ENCODE measurements at places on chromosomes 1 and 21.

GRCh38 chr21:45572783-45573451, 30.7 kb upstream of the SLC19A1 start:
- DNase-seq: no peak

DNA sequence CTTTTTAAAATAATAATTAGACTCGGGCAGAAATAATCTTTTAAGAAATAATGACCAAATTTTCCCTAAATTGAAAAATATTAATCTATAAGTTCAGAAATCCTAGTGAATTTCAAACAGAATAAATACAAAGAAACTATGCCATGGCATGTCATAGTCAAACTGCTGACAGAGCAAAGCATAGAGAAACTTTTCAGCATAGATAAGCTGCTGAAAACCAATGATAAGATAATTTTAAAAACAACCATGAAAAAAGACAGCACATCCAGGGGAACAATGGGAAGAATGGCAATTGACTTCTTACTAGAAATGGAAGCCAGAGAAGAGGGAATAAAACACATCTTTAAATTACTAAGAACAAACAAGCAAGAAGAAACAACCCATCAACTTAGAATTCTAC, 19.8 kb downstream of the CD1D start:
- no peak for DNase-seq

- DNase-seq: no peak
Observed at GRCh38 chr1:171600862-171601261, 21.2 kb upstream of the MYOCOS start.

GRCh38 chr1:58165073-58165472, 381.5 kb downstream of the OMA1 start:
- no peak for DNase-seq

- no peak for DNase-seq
Observed at GRCh38 chr21:42515708-42516502, 2.3 kb downstream of the SLC37A1 start.

DNA sequence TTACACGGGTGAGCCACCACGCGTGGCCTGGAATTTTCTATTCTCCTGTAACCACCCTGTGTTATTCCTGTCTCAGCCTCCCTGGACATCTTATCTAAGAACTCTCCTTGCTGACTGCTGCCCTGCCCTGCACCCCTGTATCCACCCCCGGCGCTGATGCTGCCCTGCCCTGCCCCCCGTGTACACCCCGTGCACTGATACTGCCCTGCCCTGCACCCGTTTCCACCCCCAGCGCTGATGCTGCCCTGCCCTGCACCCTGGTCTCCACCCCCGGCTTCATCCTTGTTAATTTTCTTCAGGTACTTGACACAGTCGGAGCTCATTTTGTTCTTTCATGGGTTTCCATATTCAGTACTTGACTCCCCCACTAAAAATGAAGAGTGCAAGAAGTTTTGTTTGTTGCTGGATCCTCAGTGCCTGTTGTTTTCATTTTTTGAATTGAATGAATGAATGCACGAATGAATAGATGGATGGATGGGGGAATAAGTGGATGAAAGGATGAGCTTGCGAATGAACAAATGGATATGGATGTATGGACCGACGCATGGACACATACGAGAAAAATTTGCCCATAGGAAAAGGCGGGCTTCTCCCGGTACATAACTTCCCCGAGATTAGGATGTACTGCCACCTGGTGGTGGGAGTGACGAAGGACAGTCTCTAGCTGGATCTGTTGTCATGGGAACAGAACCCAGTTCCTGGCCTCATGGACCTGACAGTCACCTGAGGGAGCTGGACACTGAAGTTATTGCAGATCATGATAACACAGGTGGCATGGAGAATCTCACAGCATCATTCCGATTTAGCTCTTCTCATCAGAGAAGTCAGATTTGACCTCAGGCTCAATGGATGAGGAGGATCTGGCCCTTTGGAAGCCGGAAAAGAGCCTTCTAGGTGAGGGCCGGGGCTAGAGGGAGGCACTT, 14.9 kb downstream of the AADACL4 start:
- DNase-seq: peak; percentile 65

DNA sequence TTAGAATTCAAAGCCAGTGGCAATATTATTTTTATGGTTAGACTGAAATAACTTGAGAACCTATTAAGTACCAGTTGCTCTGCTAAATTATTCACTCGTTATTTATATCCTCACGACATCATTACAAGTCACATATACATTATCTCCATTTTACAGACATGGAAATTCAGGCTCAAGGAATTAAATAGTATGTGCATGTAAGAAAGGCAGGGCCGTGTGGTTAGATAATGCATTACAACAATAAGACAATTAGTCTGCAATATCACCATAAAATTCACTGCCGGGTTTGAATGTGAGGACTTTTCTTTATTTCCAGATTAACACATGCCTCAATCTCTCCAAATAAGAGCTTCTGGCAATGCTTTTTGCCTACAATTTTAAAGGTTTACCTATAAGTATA, 523.4 kb downstream of the PTBP2 start:
- DNase-seq: no peak

DNA sequence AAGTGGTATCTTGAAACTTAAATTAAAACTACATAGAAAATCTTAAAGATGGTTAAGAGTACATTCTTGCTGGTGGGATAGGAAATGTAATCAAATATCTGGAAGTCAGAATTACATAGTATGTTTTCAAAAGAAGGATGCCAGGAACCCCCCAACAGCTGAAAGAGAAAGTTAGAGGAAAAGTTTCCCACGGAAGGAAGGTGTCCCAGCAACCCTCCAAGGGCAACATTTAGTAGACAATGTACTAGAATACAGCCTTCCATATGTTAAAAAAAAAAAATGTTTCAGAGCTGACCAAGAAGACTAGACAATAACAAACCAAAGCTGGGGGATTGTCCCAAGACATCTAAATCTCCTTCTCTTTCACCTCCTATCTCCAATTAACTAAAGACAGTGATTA, 2.2 kb downstream of the DEDD start:
- DNase-seq: no peak

GRCh38 chr1:152458384-152459185, 44.5 kb upstream of the CRNN start:
- peak; percentile 75 for DNase-seq

DNA sequence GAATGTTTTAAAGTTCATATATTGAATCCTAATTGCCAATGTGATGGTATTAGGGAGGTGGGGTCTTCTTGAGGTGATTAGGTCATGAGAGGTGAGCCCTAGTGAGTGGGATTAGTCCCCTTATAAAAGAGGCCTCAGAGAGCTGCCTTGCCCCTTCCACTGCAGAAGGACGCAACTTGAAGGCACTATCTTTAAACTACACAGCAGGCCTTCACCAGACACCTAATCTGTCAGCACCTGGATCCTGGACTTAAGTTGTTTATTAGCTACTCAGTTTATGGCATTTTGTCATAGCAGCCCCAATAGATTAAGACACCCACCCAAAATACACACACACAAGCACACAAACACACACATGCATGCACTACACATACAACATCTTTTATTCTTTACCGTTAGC, 61.4 kb downstream of the DAB1 start:
- DNase-seq: no peak

DNA sequence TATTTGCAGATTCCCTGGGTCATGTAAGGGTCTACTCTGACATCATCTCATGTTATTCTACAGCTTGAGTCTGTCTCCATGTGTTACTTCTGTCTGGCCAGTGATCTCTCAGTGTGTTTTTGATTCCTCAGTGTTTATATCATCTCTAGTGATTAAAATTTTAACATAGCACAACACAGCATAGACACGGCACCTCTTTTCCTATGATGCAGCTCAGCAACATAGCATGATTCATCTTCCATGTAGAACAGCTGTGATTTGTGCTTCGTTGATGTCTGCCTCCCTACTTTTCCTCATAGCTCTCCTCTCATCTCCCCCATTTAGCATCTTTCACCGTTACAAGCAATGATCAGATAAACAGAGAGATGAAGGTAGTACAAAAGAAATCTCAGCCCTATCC, 163.9 kb upstream of the DPT start:
- no peak for DNase-seq

DNA sequence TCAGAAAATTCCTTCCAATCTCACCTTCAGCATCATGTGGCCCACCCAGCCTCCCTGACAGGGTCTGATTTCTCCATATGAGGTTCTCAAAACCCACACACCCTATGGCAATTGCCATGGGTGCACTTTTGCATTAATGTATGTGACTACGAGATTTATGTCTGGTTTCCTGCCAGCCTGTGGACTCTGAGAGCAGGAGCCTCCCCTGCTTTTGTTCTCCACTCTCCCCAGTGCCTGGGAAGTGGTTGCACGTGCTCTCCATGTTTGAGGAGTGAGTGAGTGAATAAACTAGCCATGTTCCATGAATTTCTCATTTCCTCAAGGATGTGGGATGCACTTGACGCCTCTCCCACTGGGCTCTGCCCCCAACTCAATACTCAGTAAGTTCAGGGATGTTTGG, 91.2 kb downstream of the ACTL8 start:
- DNase-seq: no peak

- DNase-seq: no peak
Observed at GRCh38 chr1:77834771-77835334, 53.6 kb upstream of the NEXN start.

GRCh38 chr1:229058111-229058561, 212.8 kb upstream of the RAB4A start:
- DNase-seq: peak; percentile 14

DNA sequence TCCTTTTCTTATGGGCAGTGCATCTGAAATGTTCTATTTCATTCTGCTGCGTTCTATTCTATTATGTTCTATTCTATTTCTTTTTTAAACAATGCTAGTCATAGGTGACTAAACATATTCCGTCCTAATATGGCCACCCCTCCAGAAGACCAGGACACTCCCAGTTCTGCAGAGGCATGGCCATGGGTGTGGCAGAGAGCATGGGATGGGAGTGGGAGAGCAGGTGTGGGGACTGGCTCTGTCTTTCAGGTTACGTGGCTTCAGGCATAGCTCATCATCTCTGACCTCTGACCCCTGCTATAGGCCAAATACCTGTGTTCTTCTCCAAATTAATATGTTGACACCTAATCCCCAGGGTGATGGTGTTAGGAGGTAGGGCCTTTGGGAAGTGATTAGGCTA, 33.4 kb upstream of the TLR5 start:
- no peak for DNase-seq

DNA sequence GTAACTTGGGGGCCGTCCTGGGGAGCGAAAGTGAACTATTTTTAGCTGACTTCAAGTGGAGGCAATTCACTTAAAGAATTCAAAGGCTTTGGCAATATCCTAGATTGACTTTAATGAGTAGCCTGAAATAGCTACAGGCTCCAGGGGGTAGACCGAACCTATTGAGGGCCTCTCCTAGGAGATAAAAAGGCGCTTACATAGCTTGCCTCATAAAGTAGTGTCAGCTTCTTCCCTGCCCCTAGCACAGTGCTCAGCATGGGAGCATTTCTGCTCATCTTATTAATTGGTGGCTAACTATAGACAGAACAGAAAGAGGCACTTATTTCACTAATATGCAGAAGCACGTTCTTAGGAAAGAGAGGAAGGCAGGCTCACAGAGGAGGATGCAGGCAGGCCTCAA, 12.3 kb upstream of the CTNNBIP1 start:
- DNase-seq: no peak

DNA sequence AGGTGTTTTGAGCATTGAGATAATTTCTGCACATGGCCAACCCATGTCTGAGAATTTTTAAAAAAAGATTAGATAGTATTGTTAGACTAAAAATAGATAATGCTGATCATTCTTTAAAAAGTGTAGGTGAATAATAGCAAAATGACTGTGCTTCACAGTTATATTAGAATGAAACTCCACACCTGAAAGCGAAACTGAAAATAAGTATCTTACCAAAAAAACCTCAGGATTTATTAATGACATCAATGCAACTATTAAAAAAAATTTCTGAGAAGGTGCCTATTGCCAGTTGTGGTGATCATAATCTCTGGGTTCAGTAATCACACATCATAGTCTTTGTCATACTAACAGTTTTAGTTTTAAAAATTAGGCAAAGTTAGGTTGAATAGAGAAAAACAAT, 36.5 kb downstream of the PLA2G4A start:
- no peak for DNase-seq

GRCh38 chr1:177891809-177892208, 78.0 kb downstream of the SEC16B start:
- no peak for DNase-seq

- DNase-seq: no peak
Observed at GRCh38 chr1:240501115-240501514, 110.8 kb downstream of the GREM2 start.

- DNase-seq: no peak
Observed at GRCh38 chr1:230307213-230307612, 118.9 kb downstream of the PGBD5 start.

- no peak for DNase-seq
Observed at GRCh38 chr1:37034121-37035013, at the start of gene GRIK3. TSS of gene GRIK3 (minus strand) at chr1:37034515. CDS start at chr1:37034108, 407 bp downstream.

- no peak for DNase-seq
Observed at GRCh38 chr1:236315518-236315917, 33.8 kb upstream of the ERO1B start.

DNA sequence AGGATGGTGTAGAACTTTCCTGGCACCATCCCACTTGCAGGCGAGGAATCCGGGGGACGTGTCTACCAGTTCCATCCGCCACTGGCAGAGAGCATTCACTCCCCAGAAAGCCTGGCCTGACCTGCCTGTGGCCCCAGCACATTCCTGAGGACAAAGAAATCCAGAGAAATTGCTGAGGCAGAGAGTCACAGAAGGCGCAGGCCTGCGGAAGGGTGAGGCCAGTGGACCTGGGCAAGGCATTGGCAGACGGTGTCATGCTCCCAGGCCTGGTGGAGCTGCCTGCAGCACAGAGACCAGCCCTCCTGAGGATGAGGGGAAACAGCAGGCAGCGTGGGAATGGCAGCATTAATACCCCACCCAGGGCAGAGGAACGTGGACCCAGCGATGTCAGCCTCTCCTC, 81.2 kb upstream of the F3 start:
- no peak for DNase-seq

- no peak for DNase-seq
Observed at GRCh38 chr1:209434631-209435217, 148.8 kb upstream of the CAMK1G start.

DNA sequence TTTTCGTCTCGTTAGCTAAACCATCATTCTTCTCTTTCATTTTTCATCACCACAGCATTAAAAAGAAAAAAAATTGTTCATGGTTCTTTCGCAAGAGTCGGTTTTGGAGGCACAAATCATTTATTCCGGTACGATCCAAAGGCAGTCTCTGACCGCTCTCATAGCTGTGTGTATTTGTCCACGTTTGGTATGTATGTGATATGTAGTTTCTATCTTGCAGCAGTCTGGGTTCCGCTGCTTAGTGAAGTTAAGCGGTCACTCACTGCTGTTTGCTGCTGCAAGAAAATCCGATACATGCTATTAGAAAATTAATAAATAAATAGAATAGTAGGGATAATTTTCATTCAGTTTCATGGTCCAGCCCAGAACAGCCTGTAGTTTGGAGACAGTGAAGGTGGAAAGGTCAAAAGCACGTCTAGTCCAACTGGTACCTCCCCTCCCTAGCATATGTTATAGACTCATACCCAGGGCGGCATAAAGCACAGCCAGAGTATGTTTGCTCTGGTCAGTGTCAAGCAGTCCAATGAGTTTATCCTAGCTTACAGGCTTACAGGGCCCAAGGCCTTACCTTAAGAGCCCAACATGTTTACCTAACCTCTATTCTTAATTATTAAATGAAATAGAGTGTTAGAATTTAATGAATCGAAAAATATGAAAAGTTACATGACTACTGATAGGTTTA, 2.5 kb downstream of the FMN2 start:
- DNase-seq: no peak
